B cell (primary cell): ENCODE measurements at places on chromosomes 2 and 18.
A peak's percentile ranks its signal among the peaks of the same experiment; 100 is the strongest.

DNA sequence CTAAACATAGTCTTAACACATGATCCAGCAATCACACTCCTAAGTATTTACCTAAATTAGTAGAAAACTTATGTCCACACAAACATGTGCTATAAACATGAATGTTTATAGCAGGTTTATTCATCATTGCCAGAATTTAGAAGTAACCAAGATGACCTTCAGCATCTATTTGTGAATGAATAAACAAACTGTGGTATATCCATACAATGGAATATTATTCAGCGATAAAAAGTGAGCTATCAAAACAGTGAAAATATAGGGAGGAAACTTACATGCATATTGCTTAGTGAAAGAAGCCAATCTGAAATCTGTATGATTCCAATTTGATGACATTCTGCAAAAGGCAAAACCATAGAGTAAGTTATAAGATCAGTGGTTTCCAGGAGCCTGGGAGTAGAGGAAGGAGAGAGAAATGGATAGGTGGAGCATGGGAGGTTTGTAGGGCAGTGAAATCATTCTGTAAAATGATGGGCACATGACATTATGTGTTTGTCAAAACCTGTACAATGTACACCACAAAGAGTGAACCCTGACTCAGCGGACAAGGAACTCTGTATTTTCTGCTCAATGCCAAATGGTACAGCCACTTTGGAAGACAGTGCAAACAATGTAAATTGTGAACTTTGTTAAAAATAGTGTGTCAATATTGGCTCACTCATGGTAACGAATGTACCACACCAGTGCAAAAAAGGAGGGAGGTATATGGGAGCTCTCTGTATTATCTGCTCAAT lies 61.9 kb upstream of the IGFBP2 start:
- no peak for DNase-seq

DNA sequence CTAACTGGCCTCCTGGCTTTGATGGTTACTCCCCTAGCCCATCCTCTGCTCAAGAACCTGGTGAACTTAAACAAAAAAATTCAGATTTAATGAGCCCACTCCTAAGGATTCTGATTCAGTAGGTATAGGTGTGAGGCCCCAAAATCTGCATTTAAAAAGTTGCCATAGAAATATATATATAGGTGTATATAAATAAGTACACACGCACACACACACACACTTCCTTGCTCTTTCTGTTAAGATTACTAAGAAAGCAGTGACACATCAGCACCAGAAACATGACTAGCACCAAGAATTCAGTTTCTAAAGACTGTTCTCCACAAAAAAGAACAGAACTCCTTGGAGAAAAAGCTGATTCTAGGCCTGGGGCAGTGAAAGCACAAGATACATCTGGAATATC lies 17.8 kb downstream of the EML6 start:
- no peak for DNase-seq

DNA sequence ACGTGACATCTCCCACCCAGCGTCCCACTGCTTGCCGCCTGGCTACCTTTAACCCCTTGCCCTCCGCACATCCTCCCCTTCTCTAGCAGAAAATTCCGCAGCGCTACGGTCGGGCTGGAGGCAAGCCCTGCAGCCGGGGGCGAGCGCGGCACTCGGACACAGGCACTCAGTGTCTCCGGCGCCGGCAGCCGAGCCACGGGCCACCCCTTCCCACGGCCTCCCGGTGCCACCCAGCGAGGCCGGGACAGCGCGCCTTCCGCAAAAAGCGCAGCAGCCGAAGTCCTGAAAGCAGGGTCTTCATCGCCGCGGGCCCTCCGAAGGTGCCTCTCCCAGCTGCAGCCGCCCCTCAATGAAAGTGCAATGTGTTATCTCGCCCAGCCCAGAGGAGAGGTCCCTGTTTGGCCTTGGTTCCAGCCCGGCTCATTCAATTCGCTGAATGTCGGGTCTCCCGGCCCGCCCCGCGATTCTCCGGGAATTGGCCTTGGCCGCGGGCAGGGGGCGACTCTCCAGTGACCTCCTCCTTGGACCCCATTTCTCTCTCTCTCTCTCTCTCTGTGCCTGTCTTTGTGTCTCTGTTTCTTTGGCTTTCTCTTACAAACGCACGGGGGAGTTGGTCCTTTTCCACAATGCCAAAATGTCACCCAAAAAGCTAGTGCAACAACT lies 1.1 kb downstream of the DLGAP1 start:
- no peak for DNase-seq

GRCh38 chr2:58906081-58906645 lies 665.0 kb upstream of the FANCL start:
- DNase-seq: no peak

DNA sequence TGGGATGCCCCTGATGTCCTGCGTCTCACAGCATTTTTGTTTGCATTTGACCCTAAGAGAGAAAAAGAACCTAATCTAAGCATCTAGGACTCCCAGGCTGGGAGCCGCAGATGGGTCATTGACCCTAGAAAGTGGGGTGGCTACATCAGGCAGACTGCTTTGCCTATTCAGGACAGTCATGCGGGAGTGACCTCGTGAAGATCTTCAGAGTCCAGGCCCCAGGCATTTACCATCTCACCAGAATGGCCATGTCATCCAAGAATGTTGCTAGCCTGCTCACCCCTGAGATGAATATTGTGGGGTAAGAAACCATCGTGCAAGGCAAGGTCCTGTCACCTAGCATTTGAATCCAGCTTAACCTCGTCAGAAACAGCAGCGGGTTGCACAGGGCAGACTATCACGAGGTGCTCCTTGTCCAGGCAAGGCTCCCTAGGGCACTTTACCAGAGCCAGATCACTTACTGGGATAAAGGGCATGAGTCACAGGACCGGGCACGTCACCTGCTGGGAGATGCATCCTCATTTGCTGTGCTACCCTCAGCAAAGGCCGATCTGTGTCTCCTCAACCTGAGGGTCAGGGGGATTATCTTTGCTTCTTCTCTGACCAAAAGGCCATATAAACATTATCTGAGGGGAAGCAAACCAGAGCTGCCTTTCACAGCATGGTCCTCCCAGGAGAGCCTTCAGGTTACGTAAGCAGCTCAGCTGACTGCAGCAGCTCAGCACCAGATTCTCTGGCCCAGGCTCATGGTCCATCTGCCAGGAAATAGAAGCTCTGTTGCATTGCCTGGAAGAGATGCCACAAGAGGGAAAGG lies 162.3 kb downstream of the ACKR3 start:
- no peak for DNase-seq

DNA sequence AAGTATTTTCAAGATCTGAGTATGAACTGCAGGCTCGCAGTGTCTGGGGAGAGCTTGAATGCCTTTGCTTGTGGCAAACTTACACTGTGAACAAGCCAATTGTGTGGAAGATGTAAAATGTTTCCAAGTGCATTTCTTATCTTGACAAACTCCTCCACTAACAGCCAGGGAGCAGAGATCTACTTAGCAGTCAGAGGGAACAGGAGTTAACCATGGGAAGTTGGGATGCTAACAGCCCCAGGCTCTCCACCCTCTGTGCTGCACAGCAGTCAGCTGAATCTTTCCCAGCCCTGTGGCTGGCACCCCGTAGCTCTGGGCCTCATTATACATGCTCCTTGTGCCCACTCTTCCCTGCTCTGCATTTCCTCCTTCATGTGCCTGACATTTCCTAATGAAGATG lies 450.2 kb downstream of the TSN start:
- DNase-seq: no peak

DNA sequence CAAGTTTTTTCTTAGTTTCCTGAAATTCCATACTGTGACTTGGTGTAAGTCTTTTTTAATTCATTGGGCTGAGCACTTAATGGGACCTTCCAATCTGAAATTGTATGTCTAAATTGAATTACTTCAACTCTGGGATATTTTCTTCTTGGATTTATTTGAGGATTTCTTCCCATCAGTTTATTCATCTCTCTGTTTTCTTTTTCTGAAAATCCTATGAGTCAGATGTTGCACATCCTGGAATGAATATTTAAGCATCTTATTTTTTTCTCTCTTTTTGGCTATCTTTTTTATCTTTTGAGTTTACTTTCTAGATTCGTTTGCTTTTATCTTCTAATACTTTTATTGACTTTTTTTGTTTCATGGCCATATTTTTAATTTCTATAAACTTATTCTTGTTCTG lies 55.4 kb upstream of the ACYP2 start:
- DNase-seq: no peak

- no peak for DNase-seq
Observed at GRCh38 chr2:222548992-222549391, 106.9 kb downstream of the FARSB start.

- peak; percentile 86 for DNase-seq
Observed at GRCh38 chr2:230866756-230867523, 2.2 kb downstream of the ITM2C start.

- DNase-seq: no peak
Observed at GRCh38 chr2:108428286-108429009, 20.6 kb upstream of the GCC2 start.

DNA sequence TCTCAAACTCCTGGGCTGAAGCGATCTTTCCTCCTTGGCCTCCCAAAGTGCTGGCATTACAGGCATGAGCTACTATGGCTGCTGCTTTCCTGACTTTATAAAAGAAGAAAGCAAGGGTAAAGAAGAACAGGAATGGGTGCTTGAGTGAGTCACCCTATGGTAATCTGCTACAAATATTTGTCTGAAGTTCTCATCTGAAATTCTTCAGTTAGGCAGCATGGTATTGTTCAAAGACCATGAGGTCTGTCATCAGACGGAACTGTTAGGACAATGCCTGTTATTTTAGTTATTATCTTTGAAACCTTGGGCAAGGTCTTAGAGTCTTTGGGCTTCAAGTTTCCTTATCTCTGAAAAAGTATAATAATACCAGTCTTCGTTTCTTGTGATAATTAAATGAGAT lies 695.8 kb downstream of the RNF144A start:
- DNase-seq: no peak

- no peak for DNase-seq
Observed at GRCh38 chr18:3803350-3803749, 353.4 kb downstream of the TGIF1 start.

- DNase-seq: no peak
Observed at GRCh38 chr2:114170070-114170469, 272.4 kb upstream of the DPP10 start.

DNA sequence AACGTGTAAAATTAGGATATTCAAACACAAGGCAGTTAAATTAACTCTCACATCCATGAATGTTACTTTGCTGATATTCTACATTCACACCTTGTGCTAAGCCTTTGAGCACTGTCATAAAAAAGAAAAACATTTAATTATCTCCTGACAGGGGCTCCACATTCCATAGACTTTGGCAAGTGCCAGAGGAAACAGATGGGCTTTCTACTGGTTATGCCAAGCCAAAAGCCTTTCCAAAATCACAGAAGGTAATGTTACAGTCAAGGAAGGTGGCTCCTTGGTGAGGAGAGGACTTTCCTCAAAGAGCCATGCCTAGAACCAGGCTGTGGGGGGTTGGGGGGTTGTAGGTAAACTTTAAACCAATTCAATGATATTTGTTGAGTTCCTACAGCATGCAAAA lies 12.4 kb downstream of the MYO5B start:
- DNase-seq: no peak

- no peak for DNase-seq
Observed at GRCh38 chr18:41449612-41450011, 505.4 kb upstream of the PIK3C3 start.

- DNase-seq: no peak
Observed at GRCh38 chr18:6069103-6069502, 173.8 kb upstream of the TMEM200C start.

DNA sequence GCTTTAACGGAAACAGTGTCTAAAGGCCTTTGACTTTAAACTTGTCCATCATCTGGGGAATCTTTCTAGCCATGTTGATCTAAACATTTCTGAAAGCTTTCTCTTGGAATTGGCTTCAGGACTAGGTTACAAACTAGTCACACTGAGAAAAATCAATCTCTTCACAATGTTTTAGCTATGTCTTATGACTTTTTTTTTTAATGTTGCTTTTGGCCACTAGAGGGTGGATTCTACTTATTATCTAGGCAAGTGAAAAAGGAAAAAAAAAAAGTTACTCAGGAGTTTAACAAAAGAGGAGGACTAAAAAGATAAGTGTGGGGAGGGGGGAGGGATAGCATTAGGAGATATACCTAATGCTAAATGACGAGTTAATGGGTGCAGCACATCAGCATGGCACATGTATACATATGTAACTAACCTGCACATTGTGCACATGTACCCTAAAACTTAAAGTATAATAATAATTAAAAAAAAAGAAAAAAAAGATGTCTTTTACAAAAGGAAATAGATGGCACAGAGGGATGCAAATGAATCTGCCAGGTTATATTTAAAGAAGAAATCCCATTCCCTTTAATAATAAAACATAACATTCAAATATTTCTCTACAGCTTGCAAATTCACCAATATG lies 160.4 kb upstream of the PID1 start:
- DNase-seq: no peak

DNA sequence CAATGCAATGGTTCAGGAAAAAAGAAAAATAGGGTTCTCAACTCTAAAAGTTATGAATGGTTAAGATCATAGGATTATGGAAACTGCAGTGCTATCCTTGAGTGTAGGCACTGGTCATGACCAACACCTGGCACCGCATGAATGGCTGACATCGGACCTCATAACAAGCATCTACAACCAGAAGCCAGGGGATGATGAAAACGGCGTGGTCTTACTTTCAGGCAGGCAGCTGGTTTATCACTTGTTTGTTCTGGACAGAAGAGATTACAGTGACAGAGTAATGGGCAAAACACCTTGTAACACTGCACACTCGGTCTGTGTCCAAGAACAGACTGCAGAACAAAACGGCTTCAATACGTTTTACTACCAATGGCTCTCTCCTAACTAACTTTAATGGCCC lies 132.8 kb downstream of the STK39 start:
- no peak for DNase-seq

DNA sequence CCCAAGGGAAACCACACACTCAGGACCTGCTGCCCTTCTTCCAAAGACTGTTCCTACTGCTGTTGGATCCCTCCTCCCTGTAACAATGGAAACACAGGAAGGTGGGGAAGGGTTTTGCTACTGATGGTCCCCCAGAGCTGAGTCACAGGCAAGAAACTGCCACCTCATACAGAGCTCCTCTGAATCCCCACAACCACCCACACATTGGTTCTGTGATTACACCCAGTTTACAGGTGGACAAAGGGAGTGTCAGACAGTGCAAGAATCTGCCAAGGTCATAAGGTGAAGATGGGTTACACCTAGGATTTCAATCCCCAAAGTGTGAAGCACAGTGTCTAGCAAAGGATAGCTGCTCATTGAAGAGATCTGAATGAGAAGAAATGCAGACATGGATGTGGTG lies 141.7 kb upstream of the LMAN1 start:
- DNase-seq: no peak

DNA sequence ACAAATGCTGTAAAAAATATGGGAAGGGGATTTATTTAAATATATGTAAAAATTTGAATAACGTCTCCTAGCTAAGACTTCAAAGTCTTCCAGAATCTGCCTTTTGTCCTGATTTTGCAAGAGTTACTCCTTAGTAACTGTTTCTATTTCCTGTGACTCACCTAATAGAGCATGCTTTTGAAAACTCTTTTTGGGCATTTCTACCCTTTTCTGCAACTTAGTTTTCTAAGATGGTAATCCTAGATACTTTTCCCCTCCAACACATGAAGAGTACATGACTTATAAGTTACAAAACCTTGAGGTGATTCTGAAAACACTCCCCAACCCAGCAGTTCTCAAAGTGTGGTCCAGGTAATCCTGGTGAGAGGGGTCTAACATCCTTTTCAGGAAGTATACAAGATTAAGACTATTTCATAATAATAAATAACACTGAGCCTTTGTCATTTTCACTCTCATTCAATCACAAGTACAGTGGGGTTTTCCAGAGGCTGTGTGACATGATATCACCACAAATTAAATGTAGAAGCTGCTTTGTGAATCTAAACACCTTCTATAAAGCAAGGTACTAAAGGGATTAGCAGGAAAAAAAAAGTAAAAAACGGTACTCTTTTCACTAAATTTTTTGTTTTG lies 31.9 kb downstream of the PPP4R3B start:
- no peak for DNase-seq

GRCh38 chr2:36462311-36462935 lies 106.8 kb downstream of the CRIM1 start:
- DNase-seq: no peak
